Activated T-cell treated with anti-CD3 and anti-CD28 coated beads, Interleukin-2, amount 50 U/mL, for 72 hours (primary cell): ENCODE measurements at places on chromosomes 12 and 14. TPM values are rescaled to one million over a fixed set of nuclear protein-coding genes. Genes with fewer than 3 reads are reported as not detected.

Gene FOXG1
- not detected for total RNA-seq

Gene ARPC3
- 210 TPM for total RNA-seq

Gene TFCP2
- 36.9 TPM for total RNA-seq

Gene LMNTD1
- total RNA-seq = not detected
